ENCODE measurements at places on chromosomes 4 and X. TPM values are rescaled to one million over a fixed set of nuclear protein-coding genes. Genes with fewer than 3 reads are reported as not detected.

ZNF157 gene
- not detected for polyA plus RNA-seq

UGT2B10 gene
- not detected for polyA plus RNA-seq

UGT2A1 gene
- not detected for polyA plus RNA-seq

METTL14 gene
- polyA plus RNA-seq = 41.4 TPM

AKAP14 gene
- not detected for polyA plus RNA-seq

ABCG2 gene
- 0.05 TPM for polyA plus RNA-seq

SLC10A7 gene
- 4.5 TPM for polyA plus RNA-seq

MAGEA12 gene
- polyA plus RNA-seq = 0.18 TPM

STK26 gene
- 1.1 TPM for polyA plus RNA-seq

F11 gene
- not detected for polyA plus RNA-seq

FDCSP gene
- polyA plus RNA-seq = not detected

DNA sequence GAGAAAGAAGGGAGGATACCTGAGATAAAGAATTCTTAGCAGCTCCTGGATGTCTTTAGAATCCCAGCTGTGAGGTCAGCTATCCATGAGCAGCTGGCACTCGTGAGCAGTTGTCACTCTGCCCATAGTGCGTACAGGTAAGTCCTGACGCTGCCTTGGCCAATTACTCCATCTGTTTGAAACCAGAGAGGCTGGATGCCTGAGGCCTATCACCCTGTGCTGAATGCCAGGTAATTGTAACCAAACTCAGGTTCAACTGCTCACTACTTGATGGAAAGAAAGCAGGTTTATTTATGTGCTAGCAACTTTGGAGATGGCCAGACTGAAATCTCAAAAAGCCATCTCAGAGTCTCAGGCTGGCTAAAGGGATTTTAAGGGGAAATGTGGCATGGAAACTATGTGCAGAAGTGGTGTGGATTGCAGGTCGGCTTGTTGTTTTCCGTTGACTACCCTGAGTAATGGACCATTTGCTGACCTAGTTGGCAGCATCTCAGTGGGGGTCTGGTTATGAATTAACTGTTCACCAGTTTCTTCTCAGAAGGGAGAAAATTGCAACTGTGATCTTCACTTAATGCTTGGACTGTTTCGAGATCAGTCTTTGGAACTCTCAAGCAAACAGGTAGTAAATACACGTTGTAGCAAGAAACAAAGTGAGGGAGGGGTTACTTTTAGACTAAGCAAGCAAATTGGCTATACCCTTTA, 1614.0 kb upstream of the PCDH10 start:
- DNase-seq = no peak

GRCh38 chrX:9728261-9728660, 37.4 kb downstream of the GPR143 start:
- DNase-seq = no peak

DNA sequence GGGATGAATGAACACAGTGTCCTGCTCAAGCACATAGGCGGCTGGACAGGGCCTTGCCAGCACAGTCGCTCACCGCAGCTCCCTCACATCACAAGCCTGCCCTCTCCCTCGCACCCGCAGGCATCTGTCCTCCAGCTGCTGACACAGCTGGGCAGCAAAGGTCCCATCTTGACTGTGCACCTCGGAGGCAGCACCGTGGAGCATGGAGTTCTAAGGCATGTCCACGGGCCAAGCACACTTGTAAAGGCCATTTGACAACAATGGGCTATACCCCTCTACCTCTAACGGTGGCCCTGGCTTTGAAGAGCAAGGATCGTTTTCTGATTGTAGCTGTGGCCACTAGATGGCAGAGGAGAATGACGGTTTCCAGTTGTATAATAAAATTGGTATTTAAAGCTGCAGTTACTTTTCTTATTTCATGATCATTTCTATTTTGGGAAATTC, 53.8 kb downstream of the APLN start:
- peak; percentile 53 for DNase-seq

GRCh38 chr4:107388736-107389274, 331.2 kb downstream of the PAPSS1 start:
- no peak for DNase-seq

GRCh38 chrX:96989830-96990571, 106.3 kb downstream of the RPA4 start:
- no peak for DNase-seq

- no peak for DNase-seq
These were observed 189.9 kb downstream of the IL15 start for GRCh38 chr4:141826260-141826659.

- DNase-seq = no peak
These were observed 127.4 kb downstream of the HMX1 start for GRCh38 chr4:8744083-8744805.

DNA sequence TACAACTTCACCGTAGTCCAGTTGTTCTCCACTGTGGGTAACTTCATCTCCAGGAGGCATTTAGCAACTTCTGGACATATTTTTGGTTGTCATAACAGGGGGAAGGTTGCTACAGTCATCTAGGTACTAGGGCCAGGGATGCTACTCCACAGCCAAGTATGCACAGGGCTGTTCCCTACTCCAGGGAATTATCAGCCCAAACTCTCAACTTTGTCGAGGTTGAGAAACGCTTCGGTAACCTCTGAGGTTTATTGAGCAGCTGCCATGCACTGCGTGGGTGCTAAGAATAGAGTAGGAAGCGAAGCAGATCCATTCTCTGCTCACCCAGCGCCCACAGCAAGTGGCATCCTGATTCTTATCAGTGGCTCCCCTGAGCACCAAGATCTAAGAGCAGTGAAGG, 8.2 kb downstream of the FGFBP1 start:
- DNase-seq = no peak

DNA sequence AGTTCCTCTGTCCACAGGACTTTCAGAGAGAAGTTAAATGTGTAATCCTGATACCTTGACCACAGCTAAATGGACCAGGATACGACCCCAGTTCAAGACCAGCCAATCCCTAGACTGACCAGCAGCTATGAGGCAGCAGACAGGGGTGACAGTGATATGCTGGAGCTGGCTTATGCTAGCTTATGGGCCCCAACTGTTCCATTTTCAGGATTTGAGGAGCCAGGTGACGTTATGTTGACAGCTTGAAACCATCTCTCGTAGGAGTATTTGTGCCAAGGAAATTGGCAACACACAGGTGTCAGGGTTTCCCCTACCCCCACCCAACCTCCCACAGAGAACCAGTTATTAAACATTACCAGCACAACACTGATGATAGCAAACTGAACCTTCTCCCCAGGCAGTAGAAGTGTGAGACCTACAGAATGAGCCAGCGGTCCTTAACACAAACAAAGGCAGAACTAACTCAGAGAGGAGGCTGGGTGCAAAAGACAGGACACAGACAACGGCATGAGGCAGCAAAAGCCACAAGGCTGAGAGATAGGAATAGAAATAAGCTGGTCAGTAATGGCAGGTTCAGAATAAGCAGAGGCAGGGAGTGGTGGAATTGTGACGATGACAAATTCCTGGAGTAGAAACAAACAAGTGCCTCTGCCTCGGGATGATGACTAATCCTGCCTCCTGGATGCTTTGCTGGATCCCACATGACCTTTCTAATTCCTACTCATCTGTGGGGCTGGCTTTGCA, 85.6 kb upstream of the CPEB2 start:
- DNase-seq = peak; percentile 73

DNA sequence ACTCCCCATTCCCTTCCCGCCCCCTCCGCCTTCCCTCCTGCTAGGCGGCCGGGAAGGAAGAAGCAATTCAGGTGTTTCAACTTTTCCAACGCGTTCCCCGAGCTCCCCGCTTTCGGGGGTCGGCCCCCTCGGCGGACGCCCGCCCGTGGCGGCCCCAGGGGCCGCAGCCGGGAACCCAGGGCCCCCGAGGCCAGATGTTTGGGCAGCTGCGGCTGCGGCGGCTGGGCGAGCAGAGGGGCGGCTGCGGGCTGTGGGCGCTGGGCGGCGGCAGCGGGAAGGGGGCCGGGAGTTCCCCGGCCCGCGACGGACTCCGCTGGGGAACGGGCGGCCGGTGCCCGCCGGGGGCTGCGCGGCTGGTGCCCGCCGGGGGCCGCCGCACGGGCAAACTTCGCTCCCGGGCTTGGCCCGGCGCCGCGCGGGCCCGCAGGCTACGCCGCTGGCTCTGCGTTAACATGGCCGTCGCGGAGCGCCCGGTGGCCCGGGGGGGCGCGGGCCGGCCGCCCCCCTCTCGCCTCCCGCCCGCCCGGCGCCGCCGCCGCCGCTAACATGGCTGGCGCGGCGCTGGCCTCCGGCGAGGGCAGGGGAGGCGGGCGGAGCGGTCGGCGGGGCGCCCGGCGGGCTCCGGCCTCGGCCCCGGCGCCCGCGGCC, 510 bp downstream of the HMGB3 start:
- DNase-seq = peak; percentile 24

GRCh38 chr4:46123913-46124755, at the start of gene GABRG1:
GABRG1 (minus strand) TSS chr4:46124054; CDS start chr4:46123913, 141 bp downstream.
- DNase-seq = no peak

- DNase-seq = no peak
These were observed 57.2 kb downstream of the CASP6 start for GRCh38 chr4:109645874-109646710.

DNA sequence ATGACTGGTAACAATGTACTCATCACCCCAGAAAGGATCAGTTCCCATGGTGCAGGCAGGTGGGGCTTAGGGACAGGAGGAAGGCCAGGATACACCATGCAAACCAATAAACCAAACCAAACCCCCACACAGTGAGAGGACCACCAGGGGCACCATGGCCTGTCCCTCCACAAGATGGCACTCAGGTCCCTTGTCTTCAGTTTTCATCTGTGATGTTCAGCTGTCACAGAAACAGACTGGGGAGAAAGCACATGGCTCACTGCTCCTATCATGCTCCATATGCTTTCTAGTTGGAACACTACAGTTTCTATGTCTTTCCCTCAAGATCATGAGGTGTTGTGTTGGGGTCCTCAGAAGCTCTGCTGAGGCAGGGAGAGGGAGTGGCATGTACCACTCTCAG, 10.1 kb downstream of the HS3ST1 start:
- DNase-seq = no peak

Data from GM23248 (cell line).